ENCODE measurements at places on chromosomes 7 and 10. TPM values are rescaled to one million over a fixed set of nuclear protein-coding genes. Genes with fewer than 3 reads are reported as not detected.
A peak's percentile ranks its signal among the peaks of the same experiment; 100 is the strongest.

The ZNF282 gene
- total RNA-seq = 26.2 TPM

The HHEX gene
- total RNA-seq = 0.37 TPM

The OR2A7 gene
- total RNA-seq = 2.2 TPM

The MMP21 gene
- 0.20 TPM for total RNA-seq

The GRID1 gene
- total RNA-seq = not detected

The NET1 gene
- total RNA-seq = 22.7 TPM

The RARRES2 gene
- not detected for total RNA-seq

The INMT gene
- total RNA-seq = 0.30 TPM

The TRIM56 gene
- total RNA-seq = 77.8 TPM

The VPS26A gene
- total RNA-seq = 46.7 TPM

The ITGB8 gene
- total RNA-seq = not detected

The ANKRD22 gene
- total RNA-seq = not detected

GRCh38 chr10:71431239-71432100, 34.8 kb downstream of the CDH23 start:
- no peak for DNase-seq
- H3K27ac ChIP-seq = no peak overlapping the region
- H3K36me3 ChIP-seq = no peaks in the 10 kb centered on the region
- no peak overlapping the region for H3K4me3 ChIP-seq
- H3K4me1 ChIP-seq = peaks cover 10% of the 10 kb centered on the region

DNA sequence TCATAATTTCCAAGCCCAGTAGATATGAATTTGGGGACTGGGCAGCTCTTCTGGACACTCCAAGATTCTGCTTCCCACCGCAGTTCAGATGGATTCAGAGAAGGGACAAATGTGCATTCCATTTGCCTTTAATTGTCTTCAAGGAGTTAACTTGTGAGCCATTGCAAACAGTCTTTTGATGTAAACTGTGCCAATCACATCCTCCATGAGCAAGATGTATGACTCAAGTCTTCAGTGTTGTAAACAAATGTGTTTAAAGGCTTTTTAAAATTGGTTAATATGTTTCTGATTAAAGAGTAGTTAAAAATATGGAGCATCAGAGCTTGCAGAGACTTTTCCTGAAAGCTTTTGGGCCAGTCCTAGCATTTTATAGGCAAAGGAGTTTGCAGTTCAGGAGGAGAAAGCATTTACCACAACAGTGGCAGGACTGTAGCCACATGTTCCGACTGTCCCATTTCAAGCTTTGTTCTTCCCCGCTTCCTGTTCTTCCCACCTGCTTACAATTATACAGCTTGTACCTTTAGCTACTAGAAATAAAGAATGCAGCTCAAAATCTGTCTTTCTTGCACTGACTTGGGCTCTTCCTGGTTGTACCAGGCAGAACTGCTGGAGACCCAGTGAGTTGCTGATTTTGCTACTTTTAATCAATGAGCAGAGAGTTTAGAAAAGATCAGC, 6.2 kb downstream of the SLC18A2 start:
- H3K4me3 ChIP-seq = no peak overlapping the region
- no peak for DNase-seq
- H3K27ac ChIP-seq = no peak overlapping the region
- H3K27me3 ChIP-seq = peaks cover 41% of the 10 kb centered on the region

DNA sequence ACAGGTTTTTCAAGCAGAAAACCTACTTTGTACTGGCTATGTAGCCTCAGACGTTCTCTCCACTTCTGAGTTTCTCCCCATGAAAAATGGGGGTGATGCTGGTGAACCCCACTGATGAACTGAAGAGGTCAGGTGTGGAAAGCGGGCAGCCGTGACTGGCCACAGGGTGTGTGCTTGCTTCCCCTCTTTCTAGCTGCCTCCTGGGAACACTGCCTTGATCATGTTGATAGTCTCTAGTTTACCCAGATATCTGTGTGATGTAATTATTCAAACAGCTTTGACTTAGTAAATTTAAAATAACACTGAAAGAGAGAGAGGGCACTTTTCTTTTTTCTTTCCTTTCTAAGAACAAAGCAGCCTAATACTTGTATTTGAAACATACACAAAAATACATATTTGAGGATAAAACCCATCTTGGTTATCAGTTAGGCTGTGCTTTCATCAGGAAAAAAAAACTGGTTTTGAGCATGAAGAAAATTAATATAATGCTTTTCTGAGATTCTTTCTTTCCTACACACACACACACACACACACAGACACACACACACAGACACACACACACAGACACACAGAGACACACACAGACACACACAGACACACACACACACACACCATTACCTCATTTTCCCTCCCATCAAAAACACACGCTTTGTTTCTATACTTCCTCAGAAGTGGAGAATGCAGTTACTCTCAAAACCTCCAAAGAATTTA, 76.7 kb downstream of the MACC1 start:
- H3K27ac ChIP-seq = no peak overlapping the region
- no peak for DNase-seq
- H3K4me3 ChIP-seq = no peak overlapping the region
- H3K27me3 ChIP-seq = no peaks in the 10 kb centered on the region
- H3K36me3 ChIP-seq = no peaks in the 10 kb centered on the region

DNA sequence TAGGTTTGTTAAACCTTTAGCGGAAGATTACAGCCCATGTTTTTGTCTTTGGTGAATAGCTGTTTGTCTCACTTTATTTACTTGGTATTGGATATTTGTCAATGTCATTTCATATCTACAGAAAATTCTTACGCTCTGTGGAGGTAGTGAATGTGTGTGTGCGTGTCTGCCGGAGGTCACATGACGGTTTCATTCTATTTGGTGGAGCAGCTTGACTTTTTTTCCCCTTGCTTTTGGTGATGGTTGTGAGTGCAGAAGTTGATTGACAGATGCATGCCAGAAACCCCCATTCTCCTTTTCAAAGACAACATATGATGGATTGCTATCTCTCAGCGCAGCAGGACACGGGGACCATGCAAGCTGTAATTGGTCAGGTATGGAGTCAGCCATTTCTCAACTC, at the start of gene POU6F2:
POU6F2 (plus strand) TSS at position 225 of the 400 bp plus-strand sequence; CDS start at position 270, 45 bp downstream.
- no peaks in the 10 kb centered on the region for H3K4me1 ChIP-seq
- no peak within 1 kb of the TSS for H3K4me3 ChIP-seq
- H3K36me3 ChIP-seq = no peaks in the 10 kb centered on the region

- H3K4me1 ChIP-seq = peaks cover 18% of the 10 kb centered on the region
- no peaks in the 10 kb centered on the region for H3K27me3 ChIP-seq
Measured at GRCh38 chr7:66758950-66759628, 18.6 kb downstream of the RABGEF1 start.

- H3K27me3 ChIP-seq = peaks cover 6% of the 10 kb centered on the region
- no peak overlapping the region for H3K4me3 ChIP-seq
- no peak overlapping the region for H3K27ac ChIP-seq
- no peak for DNase-seq
- H3K36me3 ChIP-seq = no peaks in the 10 kb centered on the region
Measured at GRCh38 chr7:25054819-25055519, 70.1 kb downstream of the CYCS start.

- H3K36me3 ChIP-seq = no peaks in the 10 kb centered on the region
- no peak overlapping the region for H3K4me3 ChIP-seq
- no peaks in the 10 kb centered on the region for H3K4me1 ChIP-seq
- no peak for DNase-seq
Measured at GRCh38 chr10:52409195-52409594, 95.1 kb downstream of the DKK1 start.

DNA sequence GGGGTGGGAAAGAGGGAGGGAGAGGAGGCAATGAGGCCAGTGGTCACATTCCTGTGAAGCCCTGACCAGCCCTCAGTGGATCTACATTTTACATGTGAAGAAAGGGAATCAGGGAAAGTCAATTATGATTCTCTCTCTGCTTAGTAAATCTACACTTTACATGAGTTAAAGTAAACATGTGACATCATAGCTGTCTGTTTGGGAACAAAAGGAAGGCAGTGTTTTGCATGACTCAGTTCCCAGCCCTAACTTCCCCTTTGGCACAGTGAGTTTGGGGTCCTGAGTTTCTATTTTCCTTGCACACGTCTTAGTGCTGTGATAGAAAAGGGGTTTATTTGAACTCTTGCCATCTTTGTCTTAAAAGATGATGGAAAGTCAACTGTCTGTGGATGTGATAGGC, 615.1 kb downstream of the SDK1 start:
- DNase-seq = no peak
- H3K27me3 ChIP-seq = no peaks in the 10 kb centered on the region
- peaks cover 1% of the 10 kb centered on the region for H3K36me3 ChIP-seq
- H3K4me3 ChIP-seq = no peak overlapping the region

GRCh38 chr7:15686957-15687545, 568 bp upstream of the MEOX2 start:
- no peaks in the 10 kb centered on the region for H3K36me3 ChIP-seq
- no peak overlapping the region for H3K27ac ChIP-seq
- H3K4me1 ChIP-seq = no peaks in the 10 kb centered on the region
- peaks cover 38% of the 10 kb centered on the region for H3K27me3 ChIP-seq

DNA sequence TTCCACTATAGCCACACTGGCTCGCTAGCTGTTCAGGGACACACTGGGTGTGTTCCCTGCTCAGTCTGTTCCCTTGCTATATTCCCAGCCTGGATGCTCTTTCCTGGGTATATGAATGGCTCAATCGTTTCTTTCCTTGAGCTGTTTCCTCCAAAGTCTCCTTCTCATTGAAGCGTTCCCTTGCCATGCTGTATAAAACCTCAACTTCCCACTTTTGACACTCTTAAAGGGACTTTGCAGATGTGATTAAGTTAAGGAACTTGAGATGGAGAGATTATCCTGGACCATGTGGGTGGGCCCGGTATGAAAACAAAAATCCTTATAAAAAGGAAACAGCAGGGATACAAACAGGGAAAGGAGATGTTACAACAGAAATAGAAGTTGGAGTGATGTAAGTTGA, 973.1 kb downstream of the LRMDA start:
- no peaks in the 10 kb centered on the region for H3K4me1 ChIP-seq
- no peaks in the 10 kb centered on the region for H3K36me3 ChIP-seq
- no peak overlapping the region for H3K27ac ChIP-seq
- no peak overlapping the region for H3K4me3 ChIP-seq
- no peak for DNase-seq

DNA sequence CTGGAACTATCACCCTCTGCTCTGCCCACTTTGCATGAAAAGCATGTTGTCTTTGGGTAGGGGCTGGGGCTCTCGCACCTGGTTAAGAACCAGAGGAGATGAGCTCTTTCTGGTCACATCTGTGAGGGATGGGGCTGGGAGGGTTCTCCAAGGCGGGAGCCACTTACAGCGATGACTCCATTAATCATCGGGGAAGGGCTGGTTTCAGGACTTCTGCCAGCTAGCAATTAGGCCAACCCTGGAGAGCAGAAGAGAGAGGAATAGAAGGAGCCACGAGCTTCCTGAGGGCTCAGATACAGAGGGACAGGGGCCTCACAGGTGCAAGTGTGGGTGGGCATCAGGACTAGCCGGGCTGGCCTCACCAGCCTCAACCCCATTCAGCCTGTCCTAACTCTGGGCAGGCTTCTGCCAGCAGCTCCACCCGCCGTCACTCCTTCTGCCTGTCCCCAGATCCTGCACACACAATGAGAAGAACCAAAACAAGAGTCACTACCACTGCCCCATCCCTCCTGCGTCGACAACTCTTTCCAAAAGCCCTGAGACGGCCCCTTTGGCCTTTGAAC, 8.4 kb downstream of the AQP1 start:
- H3K4me3 ChIP-seq = no peak overlapping the region
- DNase-seq = no peak
- H3K4me1 ChIP-seq = peaks cover 3% of the 10 kb centered on the region
- no peaks in the 10 kb centered on the region for H3K36me3 ChIP-seq
- H3K27ac ChIP-seq = no peak overlapping the region

DNA sequence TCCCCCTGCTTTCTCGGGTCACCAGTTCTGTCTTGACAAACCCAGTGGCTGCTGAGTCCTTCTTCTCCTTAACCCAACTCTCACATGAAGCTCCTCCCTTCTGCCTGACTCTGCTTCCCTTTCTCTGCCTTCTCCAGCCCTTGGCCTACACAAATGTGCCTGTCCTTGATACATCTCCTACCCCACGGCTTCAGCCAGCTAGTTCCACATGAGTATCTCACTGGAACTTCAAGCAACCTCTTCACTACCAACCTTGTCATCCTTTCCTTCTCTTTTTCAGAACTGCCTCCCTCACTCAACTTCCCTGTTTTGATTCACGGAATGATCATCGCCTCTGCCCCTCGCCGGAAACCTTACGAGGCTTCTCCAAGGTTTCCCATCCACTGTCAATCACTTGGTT, 55.9 kb downstream of the PDIA4 start:
- no peaks in the 10 kb centered on the region for H3K4me1 ChIP-seq
- no peaks in the 10 kb centered on the region for H3K36me3 ChIP-seq
- DNase-seq = no peak
- no peak overlapping the region for H3K27ac ChIP-seq

GRCh38 chr7:873367-874002, 2.9 kb upstream of the GET4 start:
- H3K27me3 ChIP-seq = no peaks in the 10 kb centered on the region
- H3K4me3 ChIP-seq = no peak overlapping the region
- H3K36me3 ChIP-seq = peaks cover 11% of the 10 kb centered on the region
- DNase-seq = peak; percentile 75
- H3K27ac ChIP-seq = peak overlapping the region; percentile 10

GRCh38 chr7:108328174-108328651, 128.0 kb downstream of the NRCAM start:
- DNase-seq = no peak
- H3K36me3 ChIP-seq = no peaks in the 10 kb centered on the region
- H3K4me1 ChIP-seq = peaks cover 15% of the 10 kb centered on the region
- peak overlapping the region; percentile 65 for H3K4me3 ChIP-seq

DNA sequence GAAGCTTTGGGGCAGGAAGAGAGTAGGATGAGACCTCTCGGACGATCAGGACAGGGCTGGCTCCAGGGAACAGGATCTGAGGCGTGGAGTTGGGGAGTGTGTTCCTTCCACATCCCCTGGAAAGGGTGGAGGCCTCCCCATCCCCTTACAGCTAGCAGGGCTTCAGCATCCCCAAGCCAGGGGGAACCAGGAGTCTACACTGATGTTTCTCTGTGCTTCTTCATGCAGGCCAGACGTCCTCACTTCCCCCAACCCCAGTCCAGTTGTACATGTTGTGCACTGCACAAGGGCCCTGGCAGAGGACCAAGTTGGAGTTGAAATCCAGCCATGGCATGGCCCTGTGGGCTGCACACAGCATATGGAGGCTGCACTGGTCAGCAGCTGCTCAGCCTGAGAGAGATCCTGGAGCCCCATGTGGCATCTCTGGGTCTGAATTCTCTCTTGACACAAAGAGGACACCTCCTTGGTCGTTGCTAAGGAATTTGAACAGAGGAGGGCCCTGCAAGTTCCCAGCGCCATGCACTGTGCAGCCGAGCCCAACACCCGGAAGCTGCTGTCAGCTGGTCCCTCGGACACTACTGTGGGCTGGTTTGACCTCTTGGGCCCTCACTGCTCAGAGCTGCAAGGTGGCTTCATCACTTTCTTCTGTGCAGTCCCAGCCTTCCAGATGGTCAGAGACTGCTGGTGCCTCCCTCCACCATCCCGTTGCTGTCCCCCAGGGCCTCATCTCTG, 181.1 kb downstream of the DNAJB6 start:
- DNase-seq = no peak
- H3K36me3 ChIP-seq = no peaks in the 10 kb centered on the region
- no peak overlapping the region for H3K27ac ChIP-seq
- peaks cover 7% of the 10 kb centered on the region for H3K27me3 ChIP-seq

DNA sequence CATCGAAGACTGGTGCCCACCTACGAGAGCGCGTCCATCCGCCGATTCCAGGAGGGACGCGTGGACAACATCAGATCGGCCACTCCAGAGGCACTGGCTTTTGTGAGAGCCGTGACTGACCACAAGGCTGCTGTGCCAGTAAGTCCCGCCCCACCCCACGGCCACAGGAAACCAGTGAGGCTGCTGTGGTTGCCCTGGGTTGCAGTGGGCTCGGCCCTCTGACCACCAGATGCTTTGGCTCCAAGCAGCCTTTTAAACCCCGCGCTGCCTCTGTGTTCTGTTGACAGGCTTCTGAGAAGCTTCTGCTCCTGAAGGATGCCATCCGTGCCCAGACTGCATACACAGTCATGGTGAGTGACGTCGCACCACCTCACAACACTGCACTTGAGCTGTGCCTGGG, 24.4 kb upstream of the C10orf53 start:
- no peaks in the 10 kb centered on the region for H3K36me3 ChIP-seq
- H3K27me3 ChIP-seq = peaks cover 10% of the 10 kb centered on the region
- no peak overlapping the region for H3K27ac ChIP-seq

All from activated naive CD8-positive, alpha-beta T cell treated with anti-CD3 and anti-CD28 coated beads, Interleukin-2, amount 10 ng/mL, durations not matched to agents 7 days and 5 days (primary cell).